Brain microvascular endothelial cell (primary cell): ENCODE measurements at places on chromosomes 2 and 18.
A peak's percentile ranks its signal among the peaks of the same experiment; 100 is the strongest.

DNA sequence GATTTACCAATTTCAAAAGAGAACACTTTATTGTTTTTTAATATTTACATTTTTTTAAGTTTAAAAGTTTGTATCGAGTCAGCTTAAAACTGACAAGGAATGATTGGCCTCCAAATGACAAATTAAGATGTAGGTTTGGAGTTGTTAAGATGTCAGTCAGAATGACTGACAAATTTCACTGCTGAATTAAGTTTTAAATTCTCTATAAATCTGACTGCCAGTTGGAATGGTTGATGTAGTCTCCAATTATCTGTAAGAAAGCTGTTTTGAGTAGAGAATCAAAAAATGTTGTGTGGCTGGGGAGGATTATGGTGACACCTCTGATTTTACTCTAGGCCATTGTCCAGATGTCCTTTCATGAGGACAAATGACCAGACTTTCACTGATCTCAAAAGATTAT is 165.3 kb upstream of the CDH20 start:
- no peak for DNase-seq

GRCh38 chr18:36460854-36461253 is 163.3 kb downstream of the FHOD3 start:
- no peak for DNase-seq

DNA sequence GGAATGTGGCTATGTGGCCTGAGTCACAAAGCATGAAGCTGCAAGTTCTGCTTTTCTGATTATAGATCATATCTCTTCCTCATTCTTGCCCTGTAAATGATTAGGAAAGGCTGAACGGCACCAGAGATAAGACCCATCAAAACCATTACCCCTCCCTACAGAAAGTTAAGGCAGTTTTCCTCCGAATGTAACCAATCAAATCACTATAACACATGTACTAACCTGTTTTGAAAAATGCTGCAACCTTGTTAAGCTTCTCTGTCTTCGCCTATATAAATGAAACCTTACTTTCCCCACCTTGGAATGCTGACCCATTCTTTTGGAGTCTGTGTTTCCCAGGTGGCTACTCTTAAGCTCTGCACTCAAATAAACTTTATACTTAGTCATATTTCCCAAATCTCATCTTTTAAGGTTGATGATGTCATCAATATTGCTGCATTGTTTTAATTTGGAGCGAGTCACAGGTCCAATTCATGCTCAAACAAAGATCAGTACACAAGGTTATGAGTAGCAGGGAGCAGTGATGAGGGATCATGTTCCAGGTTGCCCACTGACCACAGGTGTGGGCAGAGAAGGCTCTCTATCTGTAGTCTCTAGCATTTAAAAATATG is 662.3 kb downstream of the IRS1 start:
- peak; percentile 4 for DNase-seq

DNA sequence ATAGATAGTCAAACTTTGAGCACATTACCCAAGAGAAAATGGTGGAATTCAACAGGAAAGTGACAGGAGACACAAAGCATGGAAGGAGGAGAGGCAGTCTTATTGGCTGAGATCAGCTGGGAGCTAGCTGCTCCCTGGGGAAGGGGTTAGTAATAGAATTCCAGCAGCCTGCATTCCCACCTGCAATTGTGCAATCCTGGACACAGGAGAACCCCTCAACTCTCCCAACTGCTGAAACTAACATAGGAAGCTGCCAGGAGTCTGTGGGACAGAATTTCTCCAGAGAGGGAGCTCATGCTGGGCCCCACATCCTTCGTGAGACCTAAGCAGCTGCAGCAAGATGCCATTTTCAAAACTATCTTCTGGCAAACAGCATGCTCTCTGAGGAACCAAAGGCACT is 69.8 kb upstream of the ACVR1C start:
- DNase-seq: no peak

GRCh38 chr2:81266106-81266505 is 961.6 kb upstream of the LRRTM1 start:
- no peak for DNase-seq

DNA sequence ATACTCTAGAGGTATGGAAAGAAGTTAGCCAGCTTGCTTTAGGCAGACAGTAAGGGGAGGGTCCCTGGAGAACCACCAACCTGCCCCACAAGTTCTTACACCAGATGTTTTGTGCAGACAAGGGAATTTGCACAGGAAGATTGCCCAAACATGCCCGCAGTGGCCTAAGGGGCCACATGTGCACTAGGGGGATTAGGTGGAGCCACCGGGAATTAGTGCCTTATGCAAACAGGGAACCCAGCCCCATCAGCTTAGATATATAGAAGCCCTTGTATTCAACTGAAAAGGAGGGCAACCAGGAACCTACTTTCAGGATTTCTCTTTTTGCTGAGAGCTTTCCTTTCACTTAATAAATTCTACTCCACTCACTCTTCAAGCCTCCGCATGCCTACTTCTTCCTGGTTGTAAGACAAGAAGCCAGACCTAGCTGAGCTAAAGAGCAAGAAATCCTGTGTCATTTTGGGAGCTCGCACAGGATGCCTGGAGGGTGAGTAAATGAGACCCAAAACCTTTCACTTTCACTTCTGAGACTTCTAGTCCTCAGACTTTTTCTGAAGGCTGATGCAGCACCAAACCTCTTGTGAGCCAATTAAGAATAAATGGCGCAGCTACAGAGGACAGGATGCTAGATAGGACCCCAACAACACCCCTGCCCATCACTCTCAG is 146.3 kb downstream of the GCA start:
- no peak for DNase-seq

DNA sequence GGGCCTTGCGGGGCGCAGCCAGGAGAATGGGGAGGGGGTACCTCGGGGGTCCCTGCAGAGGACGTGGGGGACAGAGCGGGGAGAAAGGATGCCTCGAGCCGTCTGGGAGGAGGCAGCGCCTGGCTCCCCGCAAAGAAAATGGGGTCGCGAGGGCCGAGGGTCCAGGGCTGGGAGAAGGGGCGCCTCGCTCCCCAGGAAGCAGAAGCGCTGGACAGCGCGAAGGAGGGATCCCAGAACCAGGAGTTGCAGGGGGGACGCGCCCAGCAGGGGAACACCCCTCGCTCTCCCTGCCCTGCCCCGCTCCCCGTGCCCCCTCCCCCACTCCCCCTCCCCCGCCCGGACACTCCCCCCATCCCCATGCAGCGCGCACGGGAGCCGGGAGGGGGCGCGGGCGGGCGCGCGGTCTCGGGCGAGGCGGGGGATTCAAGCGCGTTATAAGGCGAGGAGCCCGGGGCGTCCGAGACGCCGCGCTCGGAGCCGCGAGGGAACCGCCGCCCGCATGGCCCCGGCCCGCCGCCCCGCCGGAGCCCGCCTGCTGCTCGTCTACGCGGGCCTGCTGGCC is at the start of gene ERFE:
TSS of gene ERFE (plus strand) at position 462 of the 562 bp plus-strand sequence. CDS start at position 500, 38 bp downstream.
- DNase-seq: no peak

GRCh38 chr2:209629597-209629996 is 142.0 kb upstream of the UNC80 start:
- DNase-seq: peak; percentile 60

DNA sequence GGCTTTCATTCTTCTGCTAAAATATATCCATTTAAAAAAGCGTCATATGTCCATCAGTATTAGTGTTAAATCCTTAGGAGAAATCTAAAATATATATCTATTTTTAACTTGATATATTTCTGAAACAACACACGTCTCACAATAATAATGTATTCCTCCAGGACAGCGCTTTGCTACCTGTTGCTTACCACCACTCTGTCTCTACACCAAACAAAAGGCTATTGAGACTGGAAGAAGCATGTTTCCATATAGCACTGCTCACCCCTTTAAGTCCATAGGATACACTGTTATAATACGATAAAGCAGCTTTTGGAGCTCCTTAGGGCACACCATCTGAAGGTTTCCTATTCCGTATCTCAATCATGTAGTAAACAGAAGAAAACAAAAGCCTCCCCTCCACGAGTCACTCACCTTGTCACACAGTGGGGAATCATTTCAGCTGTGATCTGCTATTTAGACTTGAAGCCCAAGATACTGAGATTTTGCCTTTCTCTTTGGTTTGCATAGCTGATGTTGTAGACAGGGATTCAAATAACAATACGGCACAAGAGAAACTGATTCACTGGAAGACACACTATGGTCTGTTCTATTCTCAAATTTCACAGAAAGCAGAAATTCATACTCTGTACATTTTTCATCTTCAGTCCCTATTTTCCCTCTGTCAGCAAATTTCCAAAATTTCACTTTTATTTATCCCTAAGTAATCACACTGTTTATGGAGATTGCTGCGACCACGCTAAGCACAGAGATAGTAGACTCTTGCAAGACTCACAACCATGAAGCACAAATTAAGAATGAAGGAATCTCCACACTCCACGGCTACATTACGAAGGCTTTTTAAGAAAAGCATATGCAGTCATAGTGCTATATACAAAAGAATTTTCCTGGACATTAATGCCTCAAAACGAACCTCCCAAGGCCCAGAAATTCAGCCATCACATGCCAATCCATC is 187.1 kb downstream of the TCF4 start:
- DNase-seq: no peak

- no peak for DNase-seq
Observed at GRCh38 chr2:210250622-210251021, 25.4 kb upstream of the ACADL start.

GRCh38 chr2:241797441-241798080 is 11.4 kb upstream of the NEU4 start:
- no peak for DNase-seq

DNA sequence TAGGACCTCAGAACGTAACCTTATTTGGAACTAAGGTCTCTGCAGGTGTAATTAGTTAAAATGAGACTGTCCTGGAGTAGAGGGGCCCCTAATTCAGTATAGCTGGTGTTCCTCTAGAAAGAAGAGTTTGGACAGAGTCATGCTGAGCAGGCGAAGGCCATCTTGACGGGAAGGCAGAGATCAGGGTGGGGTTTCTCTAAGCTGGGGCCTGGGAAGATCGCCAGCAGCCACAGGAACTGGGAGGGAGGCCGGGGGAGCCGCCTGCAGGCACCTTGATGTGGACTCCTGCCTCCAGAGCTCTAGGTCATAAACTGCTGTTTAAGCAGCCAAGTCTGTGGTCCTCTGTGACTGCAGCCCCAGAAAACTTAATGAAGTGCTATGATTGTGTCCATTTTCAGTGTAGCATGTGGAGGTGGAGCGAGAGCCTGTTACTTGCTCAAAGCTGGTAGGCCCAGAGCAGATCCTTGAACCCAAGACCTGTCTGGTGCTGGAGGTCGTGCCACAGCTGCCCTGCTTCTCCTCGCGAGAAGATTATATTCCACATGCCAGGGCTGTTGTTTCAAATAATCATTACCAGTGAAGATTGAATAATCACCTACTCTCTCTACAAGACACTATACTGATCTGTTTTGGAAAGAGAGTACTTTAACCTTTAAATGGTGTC is 105.7 kb downstream of the TPO start:
- DNase-seq: no peak

DNA sequence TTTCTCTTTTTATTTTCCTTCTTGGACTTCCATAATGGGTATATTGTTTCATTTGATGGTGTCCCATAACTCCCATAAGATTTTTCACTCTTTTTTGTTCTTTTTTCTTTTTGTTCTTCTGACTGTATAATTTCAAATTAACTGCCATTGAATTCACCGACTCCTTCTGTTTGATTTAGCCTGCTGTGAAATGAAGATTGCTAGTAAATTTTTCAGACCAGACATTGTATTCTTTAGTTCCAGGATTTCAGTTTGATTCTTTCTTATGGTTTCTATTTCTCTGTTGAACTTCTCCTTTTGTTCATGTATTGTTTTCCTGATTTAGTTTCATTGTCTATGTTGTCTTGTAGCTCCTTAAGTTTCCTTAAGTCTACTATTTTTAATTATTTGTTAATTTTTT is 87.6 kb upstream of the SPOPL start:
- DNase-seq: no peak

GRCh38 chr2:30410217-30410616 is 36.8 kb upstream of the LCLAT1 start:
- peak; percentile 55 for DNase-seq

DNA sequence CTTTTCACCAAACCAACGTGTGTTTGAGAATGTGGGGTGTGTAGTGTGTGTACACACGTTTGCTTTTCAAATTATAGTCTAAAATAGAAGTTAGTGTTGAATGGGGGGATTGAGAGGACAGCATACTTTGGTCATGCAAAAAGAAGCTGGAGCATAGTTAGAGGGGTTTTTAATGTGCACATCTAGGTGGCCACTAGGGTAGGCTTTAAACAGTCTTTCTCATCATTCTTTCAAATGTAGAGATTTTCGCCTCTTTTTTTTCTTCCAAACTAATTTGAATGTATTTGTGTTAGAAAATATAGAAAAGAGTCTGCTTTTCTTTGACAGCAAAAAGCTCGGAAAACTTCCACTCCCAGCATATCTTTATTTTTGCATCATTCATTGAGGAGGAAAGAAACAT is 165.2 kb upstream of the MYO3B start:
- DNase-seq: no peak

GRCh38 chr2:47850198-47850597 is 56.1 kb downstream of the FBXO11 start:
- no peak for DNase-seq

GRCh38 chr2:221477714-221478484 is 94.2 kb downstream of the EPHA4 start:
- DNase-seq: no peak

DNA sequence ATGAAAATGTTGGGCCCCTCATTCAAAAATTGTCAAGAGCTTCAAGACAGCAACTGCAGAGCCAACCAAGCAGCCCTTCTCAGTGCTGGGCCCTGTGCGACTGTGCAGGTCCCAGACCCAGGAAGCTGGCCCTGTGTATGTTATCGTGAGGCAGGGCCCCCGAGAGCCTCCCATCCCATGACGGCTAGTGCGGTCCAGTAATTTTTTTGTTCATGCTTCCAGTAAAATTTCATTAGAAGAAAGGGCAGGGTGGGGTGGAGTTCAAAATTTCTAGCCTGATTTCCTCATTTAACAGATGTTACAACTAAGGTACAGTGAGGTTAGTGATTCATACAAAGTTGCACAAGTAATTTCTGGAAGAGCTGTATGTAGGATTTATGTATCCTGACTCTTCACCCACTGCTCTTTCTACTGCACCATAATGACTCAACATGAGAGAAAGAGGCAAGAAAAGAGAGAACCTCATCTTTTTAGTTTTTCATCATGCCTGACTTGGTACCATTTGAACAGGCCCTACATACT is 105.5 kb downstream of the ZEB2 start:
- peak; percentile 60 for DNase-seq

GRCh38 chr2:218710334-218710686 is 325 bp upstream of the TTLL4 start:
- no peak for DNase-seq
